ENCODE measurements at places on chromosomes 5 and 9. TPM values are rescaled to one million over a fixed set of nuclear protein-coding genes. Genes with fewer than 3 reads are reported as not detected.

Gene SHC3
- 0.79 TPM for total RNA-seq

Gene NOXA1
- total RNA-seq: 0.30 TPM

Gene PCDHB11
- 3.5 TPM for total RNA-seq

Gene ANKRD31
- total RNA-seq: 0.30 TPM

Gene SPINK13
- not detected for total RNA-seq

- peak; percentile 39 for DNase-seq
Observed at GRCh38 chr9:137453643-137454081, 5.5 kb downstream of the NSMF start.

- DNase-seq: no peak
Observed at GRCh38 chr5:143231973-143232812, 171.3 kb downstream of the NR3C1 start.

DNA sequence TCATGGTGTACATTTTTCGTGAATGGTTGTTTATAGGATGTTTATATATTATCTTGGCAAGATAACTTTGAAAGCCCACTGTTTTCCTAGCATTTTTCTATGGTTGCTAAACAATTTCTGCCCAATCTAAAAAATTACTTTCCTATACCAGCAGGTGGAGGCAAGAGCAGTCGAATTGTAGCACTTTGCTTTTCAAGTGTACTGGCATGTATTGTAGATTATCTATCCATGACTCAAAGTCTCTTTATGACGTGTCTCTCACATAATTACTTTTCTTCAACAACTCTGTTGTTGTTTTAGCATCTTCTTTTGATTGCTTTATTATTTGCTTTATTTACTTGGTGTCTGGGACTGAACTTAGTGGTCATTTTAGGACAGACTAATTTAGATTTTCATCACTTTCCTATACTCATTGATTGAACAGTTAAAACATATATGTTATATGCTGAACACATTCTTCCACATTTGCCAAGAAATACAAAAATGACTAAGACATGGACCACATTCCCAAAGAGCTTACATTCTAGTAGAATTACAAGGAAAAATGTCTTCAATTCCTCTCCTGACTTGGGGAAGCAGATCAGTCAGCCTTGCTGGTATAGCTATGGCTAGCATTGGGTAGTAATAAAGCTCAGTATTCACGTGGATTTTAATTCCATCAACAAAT is 20.7 kb downstream of the NLN start:
- peak; percentile 13 for DNase-seq

GRCh38 chr5:16810208-16810854 is 125.8 kb downstream of the MYO10 start:
- peak; percentile 17 for DNase-seq

GRCh38 chr9:135500071-135500524 is 384 bp upstream of the MRPS2 start:
- peak; percentile 49 for DNase-seq

GRCh38 chr5:73125289-73125688 is 4.9 kb downstream of the TMEM171 start:
- no peak for DNase-seq

GRCh38 chr5:101782352-101783103 is 513.6 kb downstream of the SLCO4C1 start:
- DNase-seq: no peak

- DNase-seq: no peak
Observed at GRCh38 chr9:135252980-135253304, 165.5 kb downstream of the OLFM1 start.

DNA sequence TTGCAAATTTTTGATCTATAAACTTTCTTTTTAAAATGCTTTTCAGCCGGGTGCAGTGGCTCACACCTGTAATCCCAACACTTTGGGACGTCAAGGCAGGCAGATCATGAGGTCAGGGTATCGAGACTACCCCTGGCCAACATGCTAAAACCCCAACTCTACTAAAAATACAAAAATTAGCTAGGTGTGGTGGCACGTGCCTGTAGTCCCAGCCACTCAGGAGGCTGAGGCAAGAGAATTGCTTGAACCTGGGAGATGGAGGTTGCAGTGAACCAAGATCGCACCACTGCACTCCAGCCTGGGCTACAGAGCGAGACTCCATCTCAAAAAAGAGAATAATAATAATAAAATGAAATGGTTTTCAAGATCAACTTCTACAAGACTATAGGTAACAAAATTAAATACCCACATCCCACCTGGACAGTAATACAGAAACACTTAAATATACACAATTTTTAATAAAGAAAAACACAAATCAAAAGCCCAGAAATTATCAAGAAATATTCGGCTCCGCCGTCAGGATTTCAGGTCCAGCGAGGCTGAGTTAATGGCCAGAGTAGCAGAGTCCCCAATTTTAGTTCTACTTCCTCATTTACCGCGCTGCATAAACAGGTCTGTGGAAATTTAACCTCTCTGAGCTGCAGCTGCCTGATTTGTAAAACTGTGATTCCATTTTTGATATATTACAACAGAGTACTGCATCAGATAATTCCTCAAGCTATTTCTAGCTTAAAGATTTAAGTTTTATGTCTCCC is 4.0 kb downstream of the TUT7 start:
- no peak for DNase-seq

GRCh38 chr5:150659360-150660107 is 1.5 kb upstream of the MYOZ3 start:
- no peak for DNase-seq

GRCh38 chr5:32251871-32252458 is 60.8 kb downstream of the MTMR12 start:
- no peak for DNase-seq

DNA sequence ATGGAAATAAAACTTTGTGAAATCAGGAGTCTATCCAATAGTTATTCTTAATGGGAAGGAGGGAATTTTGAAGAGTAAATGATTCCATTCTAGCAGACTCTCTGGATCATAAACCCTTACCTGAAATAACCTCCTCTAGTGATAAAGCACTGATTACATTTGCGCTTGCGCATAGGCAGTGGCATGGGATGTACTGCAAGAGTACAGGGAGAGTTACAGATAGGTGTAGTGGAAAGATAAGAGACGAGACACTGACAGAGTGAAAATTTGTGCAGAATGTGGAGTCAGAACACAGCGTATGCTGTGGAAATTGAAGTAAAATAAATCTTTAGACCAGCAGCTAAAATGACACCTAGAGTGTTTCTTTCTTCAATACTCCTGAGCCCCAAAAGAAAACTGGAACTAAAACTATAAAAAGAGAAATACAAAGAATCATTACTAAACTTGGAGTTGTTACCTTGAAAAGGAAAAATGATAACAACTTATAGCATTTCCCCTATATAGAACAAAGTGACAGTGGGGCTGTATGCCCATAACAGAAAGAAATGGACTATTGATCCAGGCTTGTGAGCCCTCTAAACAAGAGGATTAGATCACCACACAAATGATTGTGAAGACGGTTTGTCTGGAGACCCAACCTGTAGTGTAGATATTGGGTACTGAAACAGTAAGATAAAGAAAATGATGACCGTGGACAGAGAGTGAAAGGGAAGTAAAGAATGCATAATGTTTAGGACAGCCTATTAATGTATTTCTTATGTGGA is 1471.2 kb upstream of the NUDT12 start:
- no peak for DNase-seq

- no peak for DNase-seq
Observed at GRCh38 chr5:75733767-75734166, 16.5 kb upstream of the POC5 start.

DNA sequence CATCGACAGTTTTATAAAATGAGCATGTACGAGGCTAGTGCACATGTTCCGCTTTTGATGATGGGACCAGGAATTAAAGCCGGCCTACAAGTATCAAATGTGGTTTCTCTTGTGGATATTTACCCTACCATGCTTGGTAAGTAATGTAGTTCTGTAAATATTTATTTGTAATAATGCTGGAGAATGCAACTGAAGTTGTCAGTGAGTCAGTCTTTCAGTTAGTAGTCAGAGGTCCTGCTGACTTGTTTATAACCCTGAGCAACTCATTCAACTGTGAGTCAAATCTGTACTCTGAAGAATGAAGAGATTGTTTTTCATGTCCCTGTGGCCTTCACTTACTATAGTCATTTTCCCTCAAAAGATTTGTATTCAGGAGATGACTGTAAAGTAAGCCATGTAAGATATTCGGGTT is 28.4 kb upstream of the GPR150 start:
- no peak for DNase-seq

DNA sequence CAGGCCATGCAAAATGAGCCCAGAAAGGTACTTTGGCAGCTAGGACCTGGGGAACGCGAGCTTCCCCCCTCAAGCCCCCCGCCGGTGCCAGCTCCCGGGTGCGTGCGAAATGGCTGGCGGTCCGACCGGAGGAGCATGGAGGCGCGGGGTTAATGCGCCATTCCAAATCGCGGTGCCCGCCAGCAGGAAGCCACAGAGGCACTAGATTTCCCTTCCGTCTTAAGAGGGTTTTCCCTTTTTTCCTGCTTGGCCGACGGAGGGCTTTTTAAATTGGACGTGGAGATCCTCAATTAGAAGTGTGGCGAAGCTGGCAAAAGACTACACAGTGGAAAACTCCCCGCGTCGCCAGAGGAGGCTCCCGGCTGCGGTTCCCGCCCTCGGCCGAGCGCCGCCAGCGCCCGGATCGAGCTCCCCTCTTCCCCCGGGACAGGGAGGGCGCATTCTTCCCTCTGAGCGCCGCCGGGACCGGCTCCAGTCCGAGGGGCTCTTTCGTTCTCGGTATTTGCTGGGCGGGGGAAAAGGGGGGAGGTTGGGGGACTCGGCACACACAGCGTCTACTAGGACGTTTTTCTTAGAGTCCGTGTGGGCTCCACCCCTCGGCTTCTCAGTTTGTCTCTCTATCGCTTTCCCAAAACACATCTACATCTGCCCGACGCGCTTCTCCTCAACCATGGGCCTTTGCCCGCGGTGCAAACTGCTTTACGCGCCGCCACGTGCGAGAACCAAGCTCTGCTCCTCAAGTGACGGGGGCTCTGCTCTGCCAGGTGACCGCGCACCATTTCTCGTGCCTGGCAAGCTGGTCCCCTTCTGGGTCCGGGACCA is 3.0 kb downstream of the GDNF start:
- DNase-seq: no peak

- no peak for DNase-seq
Observed at GRCh38 chr9:80158554-80159170, 586.9 kb downstream of the TLE4 start.

- DNase-seq: no peak
Observed at GRCh38 chr5:139743804-139744203, 51.8 kb upstream of the PSD2 start.

- no peak for DNase-seq
Observed at GRCh38 chr9:128253991-128254346, 21.8 kb downstream of the GOLGA2 start.

- DNase-seq: no peak
Observed at GRCh38 chr5:144395704-144396103, 225.0 kb downstream of the KCTD16 start.

DNA sequence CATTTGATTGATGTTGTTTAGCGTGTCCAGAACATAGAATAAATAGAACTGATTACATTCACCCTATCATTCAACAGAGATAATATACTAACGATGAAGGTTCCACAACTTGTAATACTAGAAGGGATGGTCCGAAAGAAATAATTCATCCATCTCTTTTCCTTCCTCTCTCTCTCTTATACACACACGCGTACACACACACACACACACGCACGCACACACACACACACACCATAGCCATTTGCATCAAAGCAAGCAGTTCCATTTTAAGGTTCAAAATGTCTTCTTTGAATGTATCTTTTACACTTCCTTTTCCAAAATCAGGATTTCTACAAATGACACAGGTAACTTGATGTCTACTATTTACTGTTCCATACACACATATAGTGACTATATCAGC is 887 bp downstream of the GDA start:
- no peak for DNase-seq

GRCh38 chr5:15634591-15635288 is 134.8 kb downstream of the FBXL7 start:
- no peak for DNase-seq

DNA sequence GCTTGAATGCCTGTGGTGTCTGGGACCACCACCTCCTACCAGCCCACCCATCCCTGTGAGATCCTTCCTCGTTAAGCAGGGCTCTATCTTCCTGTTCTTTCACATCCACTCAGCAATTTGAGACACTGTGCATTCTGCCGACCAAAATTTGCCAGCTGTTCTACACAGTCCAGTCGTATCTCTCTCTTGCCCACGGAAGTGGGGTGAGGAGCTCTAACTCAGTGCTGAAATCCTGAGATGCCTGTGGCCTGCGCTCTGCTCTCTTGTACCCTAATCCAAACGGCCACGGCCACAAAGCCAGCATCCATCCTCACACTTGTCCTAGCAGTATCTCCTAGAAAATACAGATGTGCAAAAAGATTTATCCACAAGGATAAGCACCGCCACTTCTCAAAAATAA is 97.9 kb downstream of the MVB12B start:
- DNase-seq: no peak

DNA sequence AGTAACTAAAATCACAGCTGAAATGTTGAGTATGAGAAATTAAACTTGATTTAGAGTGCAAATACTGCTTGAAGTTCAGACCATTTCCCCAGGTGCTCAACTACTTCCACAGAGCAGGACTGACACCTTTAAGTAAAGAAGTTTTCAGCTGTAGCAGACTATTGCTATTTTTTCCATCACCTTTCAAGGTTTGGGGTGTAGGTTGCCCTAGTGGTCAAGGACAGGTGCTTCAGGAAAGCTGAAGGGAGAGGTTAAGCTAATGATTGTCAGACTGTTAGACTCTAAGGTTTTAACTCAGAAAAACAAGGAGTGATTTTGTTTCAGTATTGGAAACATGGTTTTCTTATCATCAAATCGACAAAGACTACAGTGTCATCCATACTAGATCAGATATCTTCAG is 162.1 kb downstream of the CCDC192 start:
- DNase-seq: no peak

DNA sequence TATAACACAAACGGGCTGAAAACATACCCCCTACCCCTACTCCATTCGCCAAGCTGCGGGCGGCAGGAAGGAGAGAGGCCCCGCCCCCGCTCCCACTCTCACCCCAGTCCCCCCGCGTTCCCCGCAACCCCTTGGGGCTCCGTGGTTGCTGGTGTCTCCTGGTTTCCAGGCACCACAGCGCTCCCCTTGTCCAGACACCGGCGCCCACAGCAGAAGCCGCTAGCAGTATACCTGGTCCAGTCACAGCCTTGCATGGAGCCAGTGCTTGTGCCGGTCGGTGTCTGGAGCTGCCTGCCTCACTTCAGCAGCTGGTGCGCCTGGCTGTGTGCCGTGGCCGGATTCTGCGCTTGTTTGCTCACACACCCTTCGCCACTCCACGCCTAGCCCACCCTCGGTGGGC is 240.5 kb upstream of the DAB2 start:
- DNase-seq: no peak

DNA sequence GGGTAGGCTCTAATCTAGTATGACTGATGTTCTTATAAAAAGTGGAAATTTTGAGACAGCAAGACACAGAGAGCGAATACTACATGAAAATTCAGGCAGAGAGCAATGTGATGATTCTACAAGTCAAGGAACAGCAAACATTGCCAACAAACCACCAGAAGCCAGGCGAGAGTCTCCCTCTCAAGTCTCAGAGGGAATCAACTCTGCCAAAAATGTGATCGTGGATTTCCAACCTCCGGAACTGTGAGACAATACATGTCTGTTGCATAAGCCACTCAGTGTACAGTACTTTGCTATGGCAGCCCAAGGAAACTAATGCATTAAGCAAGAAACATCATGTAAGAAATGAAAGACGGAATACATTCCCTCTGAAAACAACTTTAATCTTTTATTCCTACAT is 52.1 kb upstream of the CCNG1 start:
- DNase-seq: peak; percentile 51

- DNase-seq: no peak
Observed at GRCh38 chr9:23674016-23674585, 151.9 kb downstream of the ELAVL2 start.

GRCh38 chr5:178590924-178591423 is 781 bp upstream of the COL23A1 start:
- DNase-seq: no peak

Data from skin of body (tissue), 3 donors.